ENCODE measurements at places on chromosomes 2 and 18.

DNA sequence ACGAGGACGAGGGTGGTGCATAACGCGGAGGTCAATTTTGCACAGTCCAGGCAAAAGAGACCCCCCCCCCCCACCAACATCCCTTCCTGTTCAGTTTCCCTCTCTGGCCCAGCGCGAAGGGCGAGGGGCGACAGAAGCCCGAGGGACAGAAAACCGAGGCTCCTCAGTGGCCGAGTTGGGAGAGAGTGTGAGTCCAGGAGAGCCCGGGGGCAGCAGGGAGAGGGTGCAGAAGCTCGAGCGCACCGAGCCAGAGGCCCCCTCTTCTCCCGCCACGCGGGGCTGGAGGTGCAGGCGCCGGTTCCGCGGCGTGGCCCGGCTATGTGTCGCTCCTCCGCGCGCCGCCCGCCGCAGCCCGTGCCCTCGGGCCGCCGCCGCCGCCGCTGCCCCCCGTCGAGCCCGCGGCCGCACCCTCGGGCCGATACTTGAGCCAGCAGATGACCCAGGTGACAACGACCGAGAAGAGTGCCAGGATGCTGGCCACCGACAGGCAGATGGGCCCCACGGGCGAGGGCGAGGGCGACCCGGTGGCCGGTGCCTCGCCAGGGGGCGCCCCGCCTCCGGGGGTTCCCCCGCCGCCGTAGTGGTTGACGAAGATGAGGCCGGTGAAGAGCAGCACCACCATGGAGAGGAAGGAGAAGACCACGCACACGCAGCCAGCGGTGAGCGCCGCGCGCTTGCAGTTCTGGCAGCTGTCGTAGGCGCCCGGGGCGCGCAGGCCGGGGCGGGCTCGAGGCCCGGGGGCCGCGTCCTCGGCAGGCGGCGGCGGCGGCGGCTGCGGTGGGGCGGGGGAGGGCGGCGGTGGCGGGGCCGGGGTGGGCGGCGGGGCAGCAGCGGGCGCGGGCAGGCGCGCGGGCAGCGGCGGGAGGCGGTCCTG lies 20.2 kb upstream of the PAX3 start:
- DNase-seq = no peak

GRCh38 chr2:191467113-191467512 lies 210.8 kb upstream of the NABP1 start:
- DNase-seq = no peak

- no peak for DNase-seq
Observed at GRCh38 chr2:2926009-2926857, 451.4 kb downstream of the EIPR1 start.

DNA sequence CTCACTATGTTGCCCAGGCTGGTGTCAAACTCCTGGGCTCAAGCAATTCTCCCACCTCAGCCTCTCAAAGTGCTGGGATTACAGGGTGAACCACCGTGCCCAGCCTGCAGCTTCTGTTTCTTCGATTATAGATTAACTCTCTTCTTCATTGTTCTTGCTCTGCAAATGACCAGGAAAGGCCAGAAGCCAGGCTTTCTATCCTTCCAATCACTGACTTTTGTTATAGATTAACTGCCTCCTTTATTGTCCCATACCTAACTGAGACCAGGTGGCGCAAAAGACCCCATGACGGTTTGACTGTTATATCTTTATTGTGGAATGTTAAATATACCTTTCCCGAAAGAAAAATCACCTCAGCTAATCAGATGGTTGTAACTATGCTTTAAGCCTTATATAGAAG lies 196.9 kb downstream of the MREG start:
- no peak for DNase-seq

DNA sequence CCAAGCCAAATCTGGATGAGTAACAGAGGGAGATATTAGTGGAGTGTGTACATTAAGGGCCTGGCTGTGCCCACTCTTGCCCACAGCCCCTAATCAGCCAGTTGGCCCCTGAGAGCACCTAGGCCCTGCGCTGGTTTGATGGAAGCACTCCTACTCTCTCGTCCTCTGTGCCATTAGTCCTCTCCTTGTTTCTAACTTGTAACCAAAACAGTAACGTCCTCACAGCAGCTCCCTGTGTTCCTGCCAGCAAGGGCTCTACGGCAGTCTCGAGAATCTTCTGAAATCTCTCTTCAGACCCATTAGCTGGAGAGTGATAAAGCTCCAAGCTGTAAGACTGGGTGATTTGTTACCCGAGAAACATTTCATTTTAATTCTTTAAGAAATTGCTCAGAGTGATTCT lies 76.1 kb downstream of the LRRC30 start:
- no peak for DNase-seq

GRCh38 chr18:41162781-41163180 lies 792.3 kb upstream of the PIK3C3 start:
- DNase-seq = no peak

- DNase-seq = no peak
Observed at GRCh38 chr18:76892832-76893231, 70.5 kb downstream of the ZNF236 start.

- DNase-seq = no peak
Observed at GRCh38 chr2:128531856-128532255, 213.2 kb upstream of the HS6ST1 start.

- no peak for DNase-seq
Observed at GRCh38 chr2:32559136-32559535, 68.7 kb upstream of the TTC27 start.

- no peak for DNase-seq
Observed at GRCh38 chr18:9001209-9001608, 101.3 kb upstream of the NDUFV2 start.

- peak; percentile 7 for DNase-seq
Observed at GRCh38 chr18:48806551-48807261, 144.1 kb downstream of the SMAD7 start.

DNA sequence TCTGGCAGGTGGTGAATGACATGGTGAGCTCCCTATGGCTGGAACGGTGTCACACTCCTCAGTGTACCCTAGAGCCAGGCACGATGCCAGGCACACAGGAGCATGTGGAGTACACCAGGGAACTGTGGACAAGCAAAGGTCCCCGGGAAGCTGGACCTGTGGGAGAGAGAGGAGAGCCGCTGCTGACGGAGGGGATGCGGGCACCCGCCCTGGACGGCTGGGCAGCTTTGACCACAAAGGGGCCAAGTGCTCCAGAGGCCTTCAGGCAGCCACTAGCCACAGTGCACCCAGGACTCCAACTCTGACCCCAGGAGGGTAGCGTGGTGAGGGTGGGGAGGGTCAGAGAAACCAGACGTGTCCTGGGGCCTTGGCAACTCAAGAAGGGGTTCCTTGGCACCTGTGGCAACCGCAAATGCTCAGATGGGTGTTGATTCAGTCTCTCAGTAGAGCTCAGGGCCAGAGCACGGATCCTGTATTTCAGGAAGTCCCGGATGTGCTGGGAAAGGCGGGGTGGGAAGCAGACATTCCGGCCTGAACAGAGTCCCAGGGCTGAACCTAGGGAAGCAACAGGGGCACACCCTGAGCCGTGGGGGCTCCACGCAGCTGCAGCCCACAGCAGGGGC lies 2.3 kb upstream of the MAB21L4 start:
- DNase-seq = no peak

- DNase-seq = no peak
Observed at GRCh38 chr2:79083597-79084251, 4.1 kb downstream of the REG1B start.

DNA sequence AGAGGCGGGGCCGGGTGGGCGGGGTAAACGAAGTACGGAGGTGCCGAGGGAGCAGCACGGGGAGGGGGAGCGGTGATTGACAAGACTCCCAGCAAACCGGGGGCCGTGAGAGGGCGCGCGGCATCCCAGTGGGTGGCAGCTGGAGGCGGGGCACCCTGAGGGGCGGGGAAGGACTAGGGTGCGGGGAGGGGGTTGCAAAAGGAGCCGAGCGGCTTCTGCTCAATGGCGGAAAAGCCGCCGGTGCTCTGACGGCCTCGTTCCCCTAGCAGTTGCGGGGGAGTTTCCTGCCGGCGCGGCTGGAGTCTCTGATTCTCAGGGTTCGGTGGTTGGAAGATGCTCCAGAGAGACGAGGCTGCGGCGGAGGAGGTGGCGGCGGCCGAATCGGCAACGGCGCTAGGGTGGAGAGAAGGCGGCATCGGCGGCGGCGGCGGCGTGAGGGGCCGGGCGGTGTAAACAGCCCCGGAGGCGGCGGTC lies at the start of gene PPM1B:
TSS of gene PPM1B (plus strand) at position 195 of the 474 bp plus-strand sequence. CDS start 32,325 bp downstream, outside the sequence.
- DNase-seq = no peak

DNA sequence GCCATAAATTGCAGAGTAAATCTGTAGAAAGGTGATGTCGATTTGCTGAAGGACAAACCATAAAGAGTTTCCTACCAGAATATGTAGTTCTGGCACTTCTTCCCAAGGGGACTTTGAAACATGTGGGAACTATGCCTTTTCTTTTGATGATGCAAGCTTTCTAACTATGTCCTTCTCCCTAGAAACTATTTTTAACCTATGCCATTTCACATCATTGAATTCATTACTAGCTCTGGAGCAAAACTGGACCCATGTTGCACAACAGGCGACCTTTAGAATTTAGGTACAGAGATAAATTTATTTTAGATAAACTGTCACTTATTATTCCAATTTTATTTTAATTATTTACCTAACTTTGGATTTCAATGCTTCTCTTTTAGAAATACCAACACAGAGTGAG lies 186.5 kb downstream of the CCDC102B start:
- no peak for DNase-seq

- no peak for DNase-seq
Observed at GRCh38 chr2:216478151-216478550, 20.5 kb upstream of the RPL37A start.

DNA sequence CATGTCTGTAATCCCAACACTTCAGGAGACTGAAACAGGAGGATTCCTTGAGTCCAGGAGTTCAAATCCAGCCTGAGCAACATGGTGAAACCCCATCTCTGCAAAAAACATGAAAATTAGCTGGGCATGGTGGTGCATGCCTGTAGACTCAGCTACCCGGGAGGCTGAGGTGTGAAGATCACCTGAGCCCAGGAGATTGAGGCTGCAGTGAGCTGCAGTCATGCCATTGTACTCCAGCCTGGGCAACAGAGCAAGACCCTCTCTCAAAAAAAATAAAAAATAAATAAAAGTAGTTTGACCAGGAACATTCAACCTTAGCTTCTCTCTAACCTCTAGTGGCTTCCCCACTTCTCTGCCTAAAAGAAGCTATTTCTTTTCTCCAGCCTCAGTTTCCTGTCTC lies 23.8 kb downstream of the SH3BP4 start:
- no peak for DNase-seq

GRCh38 chr2:227374158-227374557 lies 4.9 kb downstream of the TM4SF20 start:
- no peak for DNase-seq

GRCh38 chr2:128343459-128343858 lies 24.8 kb upstream of the HS6ST1 start:
- no peak for DNase-seq
